ENCODE measurements at places on chromosomes 13 and 19.

GRCh38 chr19:50203281-50204080 is at the start of gene MYH14:
MYH14 (plus strand) TSS chr19:50203622; CDS start chr19:50210366, 6,744 bp downstream.
- DNase-seq, result no peak

DNA sequence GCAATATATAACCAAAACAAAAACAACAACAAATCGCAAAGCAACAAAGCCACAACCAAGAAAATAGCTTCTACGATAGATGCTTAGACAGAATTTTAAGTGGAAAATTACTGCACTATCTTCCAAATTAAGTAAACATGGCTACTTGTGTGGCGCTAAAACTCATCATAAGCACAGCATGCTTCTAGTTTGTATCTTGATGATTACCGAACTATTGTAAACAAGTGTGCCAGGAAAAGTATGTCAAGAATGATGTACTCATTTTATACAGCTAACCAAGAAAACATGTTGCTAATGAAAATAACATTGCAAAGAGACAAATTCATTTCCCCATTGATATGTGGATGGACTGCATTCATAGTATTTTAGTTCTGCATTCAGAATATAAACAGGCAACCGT is 271.9 kb upstream of the GPC6 start:
- DNase-seq, result no peak

- DNase-seq, result no peak
Measured at GRCh38 chr19:35754370-35755130, 2.3 kb downstream of the HSPB6 start.

GRCh38 chr13:113202912-113203311 is 5.6 kb downstream of the PCID2 start:
- no peak for DNase-seq

DNA sequence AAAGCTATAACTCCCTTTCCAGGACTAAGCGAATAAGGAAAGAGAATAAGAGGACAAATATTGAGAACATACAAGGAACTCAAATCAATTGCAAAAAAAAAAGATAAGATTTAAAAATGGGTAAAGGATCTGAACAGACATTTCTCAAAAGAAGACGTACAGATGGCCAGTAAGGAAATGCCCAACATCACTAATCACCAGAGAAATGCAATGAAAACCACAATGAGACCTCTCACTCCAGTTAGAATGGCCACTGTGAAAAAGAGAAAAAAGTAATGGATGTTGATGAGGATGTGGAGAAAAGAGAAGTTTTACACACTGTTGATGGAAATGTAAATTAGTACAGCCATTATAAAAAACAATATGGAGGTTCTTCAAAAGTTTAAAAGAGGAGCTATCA is 63.8 kb downstream of the VWA8 start:
- DNase-seq, result no peak

DNA sequence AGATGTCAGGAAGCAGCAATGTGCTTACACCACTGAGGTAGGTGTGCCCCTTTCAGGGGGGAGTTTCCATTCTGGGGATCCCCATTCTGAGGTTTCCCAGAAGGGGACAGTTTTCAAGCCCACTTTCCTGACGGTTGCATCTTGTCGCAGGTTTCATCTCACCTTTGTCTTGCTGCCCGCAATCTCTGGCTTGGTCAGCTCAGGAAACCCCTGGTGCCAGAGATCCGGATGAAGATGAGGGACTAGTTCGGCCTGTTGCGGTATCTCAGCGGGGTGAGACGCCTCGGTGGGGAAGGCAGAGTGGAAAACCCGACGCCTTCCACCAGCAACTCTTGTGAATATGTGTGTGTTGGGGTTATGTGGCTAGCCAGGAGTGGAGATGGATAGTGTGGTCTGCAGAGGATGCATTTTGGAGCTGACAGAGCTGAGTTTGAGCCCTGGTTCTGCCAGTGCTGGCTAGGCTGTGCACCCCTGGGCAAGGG is 13.1 kb downstream of the TNFSF9 start:
- DNase-seq, result no peak

GRCh38 chr19:16293118-16294091 is 31.2 kb upstream of the KLF2 start:
- DNase-seq, result no peak

GRCh38 chr13:81757348-81757970 is 1416.5 kb upstream of the SPRY2 start:
- DNase-seq, result no peak

DNA sequence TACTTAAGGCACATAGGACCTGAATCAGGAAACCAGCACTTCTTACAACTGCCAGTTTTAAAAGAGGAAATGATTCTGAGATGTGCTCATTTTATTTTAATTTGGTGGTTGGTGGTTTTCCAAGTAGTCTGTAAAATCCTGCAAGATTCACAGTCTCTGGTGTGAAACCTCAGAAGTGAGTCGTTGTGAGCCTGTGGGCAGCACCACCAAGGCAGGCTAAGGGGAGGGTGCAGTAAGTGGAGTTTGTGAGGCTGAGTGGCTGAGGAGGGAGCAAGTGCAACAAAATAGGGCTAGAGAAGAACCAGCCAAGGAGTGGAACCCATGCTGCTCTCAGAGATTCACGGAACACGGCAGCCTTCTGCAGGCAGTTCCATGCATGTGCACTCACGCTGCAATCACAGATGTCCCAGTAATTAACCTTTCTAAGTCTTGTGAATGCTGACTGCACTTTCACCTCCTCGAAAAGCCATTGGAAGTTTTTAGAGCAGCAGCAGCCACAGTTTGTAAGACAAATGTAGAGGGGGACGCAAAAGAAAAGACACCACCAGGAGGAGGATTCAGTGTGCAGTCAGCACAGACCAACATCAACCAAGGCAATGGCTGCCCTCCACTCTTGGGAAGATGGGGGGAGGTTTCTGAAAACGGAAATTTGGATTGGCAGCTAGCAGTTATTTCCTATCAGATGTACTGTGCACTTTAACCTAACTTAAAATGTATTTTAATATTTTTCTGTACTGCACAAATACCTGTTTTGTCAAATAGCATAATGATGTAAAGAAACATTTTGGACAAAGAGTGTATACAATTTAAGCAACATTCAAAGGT is 44.9 kb downstream of the ESD start:
- DNase-seq, result peak; percentile 8

All from stimulated activated CD8-positive, alpha-beta memory T cell treated with anti-CD3 and anti-CD28 coated beads, Interleukin-4, amount 100 ng/mL, for 1 hour (primary cell).